Ascending aorta (tissue), 2 donors: ENCODE measurements at places on chromosomes 13 and 19. TPM values are rescaled to one million over a fixed set of nuclear protein-coding genes. Genes with fewer than 3 reads are reported as not detected.

Gene MEF2B
- total RNA-seq, result not detected

Gene ZNF793
- total RNA-seq, result 3.6 TPM

GRCh38 chr19:41426116-41426841 is 895 bp downstream of the B3GNT8 start:
- peaks cover 25% of the 10 kb centered on the region for H3K36me3 ChIP-seq
- peak overlapping the region; percentile 80 for H3K4me3 ChIP-seq
- DNase-seq, result no peak
- peaks cover 9% of the 10 kb centered on the region for H3K4me1 ChIP-seq

- no peak overlapping the region for H3K27ac ChIP-seq
- no peaks in the 10 kb centered on the region for H3K36me3 ChIP-seq
- no peaks in the 10 kb centered on the region for H3K27me3 ChIP-seq
- DNase-seq, result no peak
- H3K4me3 ChIP-seq, result no peak overlapping the region
Observed at GRCh38 chr13:42617221-42617620, 43.3 kb downstream of the TNFSF11 start.

- H3K4me1 ChIP-seq, result peaks cover 19% of the 10 kb centered on the region
- no peaks in the 10 kb centered on the region for H3K36me3 ChIP-seq
- no peak overlapping the region for H3K27ac ChIP-seq
- H3K27me3 ChIP-seq, result no peaks in the 10 kb centered on the region
- peak overlapping the region; percentile 82 for H3K4me3 ChIP-seq
- DNase-seq, result no peak
Observed at GRCh38 chr19:18321734-18322102, 1.2 kb downstream of the LSM4 start.

DNA sequence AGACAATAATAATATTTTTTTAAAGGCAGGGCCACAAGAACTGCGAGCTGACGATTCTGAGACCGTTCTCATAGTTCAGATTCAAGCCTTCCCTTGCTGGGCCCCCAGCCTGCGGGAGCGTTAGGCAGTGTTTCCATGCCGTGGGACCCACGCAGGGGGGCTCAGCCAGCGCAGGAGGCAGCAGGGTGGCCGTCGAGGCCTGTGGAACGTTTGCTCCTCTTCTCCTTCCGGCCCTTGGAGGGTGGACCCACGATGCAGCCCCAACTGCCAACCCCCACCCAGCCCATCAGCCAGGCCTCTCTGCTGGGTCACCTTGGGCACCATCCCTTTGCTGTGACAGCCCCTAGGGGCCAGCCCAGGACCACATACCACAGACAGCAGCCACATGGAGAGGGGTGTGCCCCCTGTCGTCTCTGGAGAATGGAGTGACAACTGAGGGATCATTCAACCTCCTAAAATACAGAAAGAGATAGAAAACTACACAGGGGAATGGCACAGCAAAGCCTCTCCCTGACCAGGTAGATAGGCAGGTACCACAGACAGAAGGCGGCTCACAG is 46.8 kb downstream of the PDCD5 start:
- H3K27ac ChIP-seq, result no peak overlapping the region
- no peaks in the 10 kb centered on the region for H3K27me3 ChIP-seq
- no peak overlapping the region for H3K4me3 ChIP-seq
- no peaks in the 10 kb centered on the region for H3K4me1 ChIP-seq
- H3K36me3 ChIP-seq, result peaks cover 89% of the 10 kb centered on the region

GRCh38 chr13:74158028-74158427 is 23.8 kb upstream of the KLF12 start:
- no peaks in the 10 kb centered on the region for H3K36me3 ChIP-seq
- no peak for DNase-seq
- no peak overlapping the region for H3K4me3 ChIP-seq
- no peaks in the 10 kb centered on the region for H3K4me1 ChIP-seq

- DNase-seq, result peak; percentile 88
- peak within 1 kb of the TSS; percentile 86 for H3K27ac ChIP-seq
- no peaks in the 10 kb centered on the region for H3K36me3 ChIP-seq
- no peaks in the 10 kb centered on the region for H3K27me3 ChIP-seq
- no peaks in the 10 kb centered on the region for H3K4me1 ChIP-seq
- H3K4me3 ChIP-seq, result peak within 1 kb of the TSS; percentile 76
Observed at GRCh38 chr13:20525601-20526544, at the start of gene CRYL1. Gene CRYL1, minus strand, starts transcription at chr13:20525857. Its CDS starts 63 bp downstream, at chr13:20525794.

DNA sequence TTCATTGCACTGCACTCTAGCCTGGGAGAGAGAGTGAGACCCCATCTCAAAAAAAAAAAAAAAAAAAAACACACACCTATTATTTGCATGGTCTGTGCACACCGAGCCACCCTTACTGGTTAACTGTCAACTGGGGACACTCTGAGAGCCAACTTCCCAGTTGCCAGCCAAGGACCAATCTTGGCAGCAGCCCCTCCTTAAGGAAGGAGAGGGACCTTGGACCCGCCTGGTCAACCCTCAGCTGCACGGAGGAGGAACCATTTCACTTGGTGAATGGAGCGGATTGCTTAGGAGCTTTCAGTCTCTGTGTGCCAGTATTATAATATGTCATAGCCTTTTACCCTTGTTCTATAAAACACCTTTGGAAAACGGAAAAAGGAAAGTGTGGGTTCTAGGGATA is 24.9 kb downstream of the MICOS13 start:
- DNase-seq, result no peak
- H3K27ac ChIP-seq, result no peak overlapping the region
- no peaks in the 10 kb centered on the region for H3K27me3 ChIP-seq
- no peak overlapping the region for H3K4me3 ChIP-seq
